ENCODE measurements at places on chromosomes 6 and 20. TPM values are rescaled to one million over a fixed set of nuclear protein-coding genes. Genes with fewer than 3 reads are reported as not detected.

DNA sequence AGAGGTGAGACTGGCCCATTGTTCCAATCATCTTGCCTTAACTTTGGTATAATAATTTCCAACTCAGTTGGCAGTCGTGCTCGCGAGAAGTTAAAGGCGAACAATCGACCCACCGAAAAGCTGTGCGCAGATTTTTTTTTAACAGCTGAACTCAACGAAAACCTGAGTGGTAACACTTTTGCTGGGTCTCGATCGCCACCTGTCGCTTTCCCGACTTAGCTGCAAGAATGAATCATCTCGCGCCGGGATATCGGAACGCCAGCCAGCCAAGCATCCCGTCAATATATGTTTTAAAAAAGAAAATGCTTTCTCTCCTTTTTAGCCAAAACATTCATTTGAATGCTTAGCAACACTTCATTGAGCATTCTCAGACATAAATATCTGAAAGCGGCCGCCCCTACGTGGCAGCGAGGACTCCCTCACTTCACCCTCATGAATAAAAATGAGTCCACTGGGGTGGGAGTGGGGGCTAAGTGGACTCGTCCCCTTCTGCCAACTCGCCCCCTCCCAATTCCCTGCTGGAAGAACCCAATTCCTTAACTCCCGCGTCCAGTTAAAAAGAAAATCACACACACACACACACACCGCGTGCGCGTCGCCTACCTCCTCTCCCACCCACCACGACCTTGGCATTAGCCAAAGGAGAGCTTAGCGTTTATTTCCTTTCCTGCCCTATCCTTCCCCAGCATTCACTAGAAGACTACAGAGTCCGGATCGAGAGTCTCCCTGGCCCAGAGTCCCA lies 1.5 kb downstream of the COL12A1 start:
- H3K4me3 ChIP-seq: peak overlapping the region; percentile 58
- peaks cover 22% of the 10 kb centered on the region for H3K4me1 ChIP-seq

DNA sequence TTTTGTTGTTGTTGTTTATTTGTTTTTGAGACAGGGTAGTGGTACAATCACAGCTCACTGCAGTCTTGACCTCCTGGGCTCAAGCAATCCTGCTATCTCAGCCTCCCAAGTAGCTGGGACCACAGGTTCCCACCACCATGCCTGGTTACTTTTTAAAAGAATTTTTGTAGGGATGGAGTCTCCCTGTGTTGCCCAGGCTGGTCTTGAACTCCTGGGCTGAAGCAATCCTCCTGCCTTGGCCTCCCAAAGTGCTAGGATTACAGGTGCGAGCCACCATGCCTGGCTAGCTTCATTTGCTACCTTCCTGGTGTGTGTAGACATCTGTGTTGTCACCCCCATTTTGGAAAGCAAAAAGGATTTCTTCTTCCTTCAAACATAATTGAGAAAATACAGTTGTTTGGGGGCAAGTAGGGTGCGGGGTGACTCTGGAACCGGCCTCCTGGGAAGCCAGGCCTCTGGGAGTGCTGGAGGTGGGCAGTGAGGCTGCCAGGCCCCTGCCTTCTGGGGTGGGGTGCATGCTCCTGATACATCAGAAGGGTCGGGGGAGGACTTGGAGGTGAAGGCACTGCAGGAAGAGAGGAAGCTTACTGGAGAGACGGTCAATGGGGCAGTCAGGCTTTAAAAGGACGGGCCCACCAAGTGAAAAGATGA lies 28.4 kb downstream of the SYNJ2 start:
- no peaks in the 10 kb centered on the region for H3K4me1 ChIP-seq
- no peak overlapping the region for H3K27ac ChIP-seq
- no peak overlapping the region for H3K4me3 ChIP-seq
- no peaks in the 10 kb centered on the region for H3K36me3 ChIP-seq

- H3K27ac ChIP-seq: no peak overlapping the region
- peaks cover 5% of the 10 kb centered on the region for H3K36me3 ChIP-seq
- no peaks in the 10 kb centered on the region for H3K4me1 ChIP-seq
- no peaks in the 10 kb centered on the region for H3K27me3 ChIP-seq
- no peak overlapping the region for H3K4me3 ChIP-seq
- DNase-seq: no peak
Measured at GRCh38 chr6:170345662-170346061, 39.1 kb downstream of the FAM120B start.

- H3K4me1 ChIP-seq: no peaks in the 10 kb centered on the region
- no peak overlapping the region for H3K27ac ChIP-seq
- no peak for DNase-seq
- H3K4me3 ChIP-seq: no peak overlapping the region
- H3K27me3 ChIP-seq: no peaks in the 10 kb centered on the region
Measured at GRCh38 chr6:83231146-83231545, 38.0 kb downstream of the RWDD2A start.

- H3K36me3 ChIP-seq: no peaks in the 10 kb centered on the region
- H3K4me3 ChIP-seq: no peak overlapping the region
- DNase-seq: no peak
- no peak overlapping the region for H3K27ac ChIP-seq
- no peaks in the 10 kb centered on the region for H3K27me3 ChIP-seq
Measured at GRCh38 chr20:53735536-53736050, 142.0 kb upstream of the ZNF217 start.

GRCh38 chr6:84804720-84805119 lies 40.3 kb upstream of the TBX18 start:
- no peaks in the 10 kb centered on the region for H3K4me1 ChIP-seq
- no peak overlapping the region for H3K27ac ChIP-seq
- H3K27me3 ChIP-seq: no peaks in the 10 kb centered on the region

- H3K4me3 ChIP-seq: no peak overlapping the region
- H3K36me3 ChIP-seq: no peaks in the 10 kb centered on the region
- DNase-seq: no peak
- peaks cover 9% of the 10 kb centered on the region for H3K4me1 ChIP-seq
- H3K27ac ChIP-seq: no peak overlapping the region
Measured at GRCh38 chr6:125020385-125020784, 58.1 kb downstream of the RNF217 start.

- no peak overlapping the region for H3K4me3 ChIP-seq
- DNase-seq: no peak
- peaks cover 11% of the 10 kb centered on the region for H3K4me1 ChIP-seq
- no peaks in the 10 kb centered on the region for H3K27me3 ChIP-seq
- H3K27ac ChIP-seq: no peak overlapping the region
Measured at GRCh38 chr20:24913076-24913628, 35.9 kb upstream of the CST7 start.

DNA sequence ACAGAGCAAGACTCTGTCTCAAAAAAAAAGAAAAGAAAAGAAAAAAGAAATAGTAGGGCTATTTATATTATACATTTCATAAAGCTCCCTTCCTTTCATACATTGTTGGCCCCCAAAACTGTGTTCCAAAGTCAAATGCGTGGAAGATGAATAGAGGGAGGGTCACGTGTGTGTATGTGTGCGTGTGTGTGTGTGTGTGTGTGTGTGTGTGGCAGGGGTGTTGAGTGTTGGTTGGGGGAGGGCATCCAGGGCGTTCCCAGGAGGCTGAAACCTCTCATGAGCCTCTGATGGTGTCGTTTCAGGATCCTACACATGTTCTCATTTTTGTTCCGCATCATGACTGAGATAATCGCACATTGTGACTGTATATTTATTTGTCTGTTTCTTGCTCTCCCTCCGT lies 7.8 kb upstream of the BPIFB1 start:
- H3K4me3 ChIP-seq: no peak overlapping the region
- H3K27ac ChIP-seq: no peak overlapping the region
- no peak for DNase-seq
- no peaks in the 10 kb centered on the region for H3K27me3 ChIP-seq

DNA sequence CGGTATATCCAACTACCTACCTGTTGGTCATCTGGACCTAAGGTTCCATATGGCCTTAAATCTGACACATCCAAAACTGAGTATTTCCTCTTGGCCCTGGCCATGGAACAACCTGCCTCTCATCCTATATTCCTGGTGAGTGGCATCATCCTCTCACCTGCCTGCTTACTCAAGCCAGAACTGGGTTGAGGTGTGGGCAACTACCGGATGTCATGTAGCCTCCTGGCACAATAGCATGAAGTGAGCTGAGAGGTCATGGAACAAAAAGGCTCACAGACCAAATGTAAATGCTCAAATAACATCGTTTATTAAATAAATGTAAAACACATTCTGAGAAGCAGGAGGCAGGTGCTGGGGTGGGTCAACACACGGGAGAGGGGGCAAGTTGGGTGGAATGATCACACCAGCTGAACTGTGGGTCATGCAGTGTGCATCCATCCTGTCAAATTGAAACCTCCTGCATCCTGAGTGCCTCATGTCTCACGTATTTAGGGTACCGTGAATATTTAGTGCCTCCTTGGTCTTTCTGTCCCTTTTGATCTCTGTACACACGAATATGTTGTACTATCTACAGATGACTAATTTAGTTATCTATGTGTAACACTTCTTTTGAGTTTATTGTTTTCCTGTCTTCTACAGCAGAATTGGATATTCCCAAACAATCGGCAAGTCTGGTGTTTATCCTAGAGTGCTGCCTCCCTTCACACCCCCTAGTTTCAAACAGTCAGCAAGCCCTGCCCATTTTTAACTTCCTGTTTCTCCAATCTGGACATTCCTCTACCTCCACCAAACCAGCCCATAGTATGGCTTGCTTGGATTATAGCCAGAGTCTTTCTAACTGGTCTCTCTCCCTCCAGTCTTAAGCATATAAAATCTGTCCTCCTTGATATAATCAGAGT lies 7.9 kb upstream of the POU5F1 start:
- no peaks in the 10 kb centered on the region for H3K4me1 ChIP-seq
- no peak overlapping the region for H3K27ac ChIP-seq
- H3K27me3 ChIP-seq: no peaks in the 10 kb centered on the region
- no peak for DNase-seq

DNA sequence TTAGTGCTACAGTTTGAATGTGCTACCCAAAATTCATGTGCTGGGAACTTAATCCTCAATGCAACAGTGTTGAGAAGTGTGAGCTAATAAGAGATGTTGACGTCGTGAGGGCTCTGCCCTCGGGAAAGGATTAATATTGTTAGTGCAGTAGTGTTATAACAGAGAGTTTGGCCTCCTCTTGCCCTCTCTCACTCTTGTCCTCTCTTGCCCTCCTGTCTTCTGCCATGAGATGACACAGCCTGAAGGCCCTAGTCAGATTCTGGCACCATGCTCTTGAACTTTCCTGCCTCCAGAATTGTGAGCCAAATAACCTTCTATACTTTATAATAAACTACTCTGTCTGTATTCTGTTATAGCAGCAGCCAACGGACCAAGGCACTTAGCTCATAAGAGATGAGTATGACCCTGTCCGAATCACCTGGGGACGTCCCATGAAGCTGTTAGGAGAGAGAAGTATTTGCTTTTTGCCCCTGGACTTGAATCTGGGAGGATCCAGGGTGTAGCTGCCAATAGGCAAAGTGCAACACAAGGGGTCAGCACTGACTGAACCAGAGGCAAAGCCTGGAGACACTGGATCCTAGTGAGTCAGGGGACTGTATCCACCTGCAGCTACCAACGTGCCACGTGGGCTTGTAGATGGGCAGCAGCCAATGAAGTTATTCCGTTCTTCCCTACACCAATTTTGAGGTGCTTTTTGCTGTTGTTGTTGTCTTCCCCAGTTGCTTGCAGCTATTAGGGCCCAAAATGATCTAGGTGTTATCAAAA lies 233.7 kb downstream of the THBS2 start:
- H3K4me1 ChIP-seq: no peaks in the 10 kb centered on the region
- H3K4me3 ChIP-seq: no peak overlapping the region
- no peak overlapping the region for H3K27ac ChIP-seq
- no peaks in the 10 kb centered on the region for H3K27me3 ChIP-seq
- peak; percentile 19 for DNase-seq

- H3K36me3 ChIP-seq: no peaks in the 10 kb centered on the region
- no peak overlapping the region for H3K27ac ChIP-seq
- H3K27me3 ChIP-seq: no peaks in the 10 kb centered on the region
- DNase-seq: no peak
- H3K4me3 ChIP-seq: no peak overlapping the region
Measured at GRCh38 chr6:367891-368630, 23.5 kb upstream of the IRF4 start.

GRCh38 chr6:93713974-93714373 lies 294.6 kb upstream of the EPHA7 start:
- H3K36me3 ChIP-seq: peaks cover 25% of the 10 kb centered on the region
- no peak overlapping the region for H3K27ac ChIP-seq
- H3K4me3 ChIP-seq: no peak overlapping the region
- H3K4me1 ChIP-seq: no peaks in the 10 kb centered on the region
- DNase-seq: no peak

- no peak overlapping the region for H3K27ac ChIP-seq
- peaks cover 18% of the 10 kb centered on the region for H3K4me1 ChIP-seq
- no peak overlapping the region for H3K4me3 ChIP-seq
- no peaks in the 10 kb centered on the region for H3K27me3 ChIP-seq
Measured at GRCh38 chr20:45049438-45049837, 51.5 kb downstream of the KCNS1 start.

- no peaks in the 10 kb centered on the region for H3K4me1 ChIP-seq
- H3K36me3 ChIP-seq: no peaks in the 10 kb centered on the region
- no peak for DNase-seq
- H3K27me3 ChIP-seq: no peaks in the 10 kb centered on the region
- no peak overlapping the region for H3K4me3 ChIP-seq
- no peak overlapping the region for H3K27ac ChIP-seq
Measured at GRCh38 chr6:119908157-119908556, 558.6 kb upstream of the MAN1A1 start.

DNA sequence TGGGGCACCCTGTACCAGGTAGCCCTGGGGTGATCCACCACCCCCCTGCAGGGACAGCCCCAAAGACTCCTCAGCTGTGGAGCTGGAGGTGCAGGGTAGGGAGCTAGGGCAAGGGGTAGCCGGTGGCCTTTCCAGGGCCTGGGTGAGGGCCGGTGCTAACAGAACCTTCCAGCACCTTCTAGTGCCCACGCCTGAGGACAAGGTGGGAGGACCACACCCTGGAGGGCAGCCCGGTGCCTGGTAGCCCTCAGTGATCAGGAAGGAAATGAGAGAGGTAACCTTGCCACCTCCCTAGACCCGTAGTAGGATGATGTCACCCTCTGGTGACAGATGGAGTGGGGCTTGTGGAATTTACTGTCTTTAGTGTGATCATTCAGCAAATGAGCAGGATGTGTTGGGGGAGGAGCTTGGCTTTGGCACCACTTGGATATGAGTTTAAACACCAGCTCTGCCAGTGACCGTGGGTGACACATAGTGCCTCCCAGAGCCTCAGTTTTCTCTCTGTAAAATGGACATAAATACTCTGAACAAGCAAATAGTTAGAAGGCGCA lies 187.7 kb downstream of the NFATC2 start:
- DNase-seq: no peak
- no peaks in the 10 kb centered on the region for H3K27me3 ChIP-seq
- H3K4me3 ChIP-seq: no peak overlapping the region
- H3K27ac ChIP-seq: no peak overlapping the region
- H3K4me1 ChIP-seq: no peaks in the 10 kb centered on the region
- H3K36me3 ChIP-seq: no peaks in the 10 kb centered on the region

GRCh38 chr6:14118091-14118439 lies 493 bp downstream of the CD83 start:
- peaks cover 34% of the 10 kb centered on the region for H3K27me3 ChIP-seq
- H3K4me1 ChIP-seq: peaks cover 4% of the 10 kb centered on the region
- DNase-seq: no peak
- no peaks in the 10 kb centered on the region for H3K36me3 ChIP-seq
- H3K27ac ChIP-seq: no peak overlapping the region
- peak overlapping the region; percentile 78 for H3K4me3 ChIP-seq

Gene PHACTR1
- 6.1 TPM for total RNA-seq

Gene FKBP1C
- 0.34 TPM for total RNA-seq

Gene DLK2
- not detected for total RNA-seq

Gene LST1
- not detected for total RNA-seq

Gene ZBTB46
- 8.1 TPM for total RNA-seq

Gene REM1
- total RNA-seq: not detected

Gene ULBP1
- 0.40 TPM for total RNA-seq

Gene RCAN2
- 6.7 TPM for total RNA-seq

Gene MLN
- total RNA-seq: not detected
